Stimulated activated CD4-positive, alpha-beta T cell treated with anti-CD3 and anti-CD28 coated beads, Interleukin-1b, Interleukin-23, amount 100 ng/mL, for 1 hour (primary cell): ENCODE measurements at places on chromosomes 2 and 18.

DNA sequence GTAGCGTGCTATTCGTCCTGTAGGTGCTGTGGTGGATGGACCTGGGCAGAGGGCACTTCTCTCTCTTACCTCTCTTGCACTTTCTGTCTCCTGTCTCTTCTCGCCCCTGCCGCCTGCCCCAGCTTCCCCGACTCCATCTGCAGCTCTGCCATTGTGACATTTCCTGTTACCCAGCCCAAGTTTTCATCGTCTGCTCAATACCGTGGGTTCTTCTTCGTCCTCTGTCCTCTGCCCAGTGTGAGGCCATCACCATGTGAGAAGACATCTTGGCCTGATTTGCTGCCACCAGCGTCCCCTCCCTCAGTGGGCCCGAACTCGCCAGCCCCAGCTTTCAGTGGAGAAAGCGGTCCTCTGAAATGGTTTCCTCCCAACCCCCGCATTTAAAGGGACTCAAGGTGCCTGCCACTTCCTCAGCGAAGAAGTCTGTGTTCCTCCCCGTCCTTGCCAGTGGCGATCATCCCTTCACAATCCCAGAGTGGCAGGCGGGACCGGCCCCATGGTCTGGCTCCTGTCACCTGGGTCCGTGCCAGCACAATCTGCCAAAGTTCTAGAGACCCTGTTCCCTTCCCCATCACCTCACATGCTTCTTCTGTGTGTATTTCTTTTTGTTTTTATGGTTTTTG is 18.0 kb downstream of the TGOLN2 start:
- DNase-seq, result no peak

- DNase-seq, result no peak
Observed at GRCh38 chr2:239015218-239015900, 167.5 kb downstream of the TWIST2 start.

DNA sequence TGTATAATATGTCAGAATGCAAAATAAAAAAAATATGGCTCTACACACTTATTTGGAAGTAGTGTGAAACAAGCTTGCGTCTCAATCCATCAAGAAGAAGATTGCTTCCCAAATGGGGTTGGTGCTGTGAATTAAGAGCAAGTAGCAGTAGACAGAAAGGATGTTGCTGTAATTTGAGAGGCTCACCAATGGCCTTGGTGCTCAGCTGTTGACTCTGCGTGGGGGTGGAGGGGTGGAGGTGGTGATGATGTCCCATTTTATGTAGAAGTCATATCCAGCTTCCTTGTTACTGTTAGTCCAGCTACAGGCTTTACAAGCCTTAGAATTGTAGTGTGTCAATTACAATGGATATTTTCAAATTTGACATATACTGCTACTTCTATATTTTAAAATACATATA is 223.4 kb upstream of the RND3 start:
- no peak for DNase-seq

DNA sequence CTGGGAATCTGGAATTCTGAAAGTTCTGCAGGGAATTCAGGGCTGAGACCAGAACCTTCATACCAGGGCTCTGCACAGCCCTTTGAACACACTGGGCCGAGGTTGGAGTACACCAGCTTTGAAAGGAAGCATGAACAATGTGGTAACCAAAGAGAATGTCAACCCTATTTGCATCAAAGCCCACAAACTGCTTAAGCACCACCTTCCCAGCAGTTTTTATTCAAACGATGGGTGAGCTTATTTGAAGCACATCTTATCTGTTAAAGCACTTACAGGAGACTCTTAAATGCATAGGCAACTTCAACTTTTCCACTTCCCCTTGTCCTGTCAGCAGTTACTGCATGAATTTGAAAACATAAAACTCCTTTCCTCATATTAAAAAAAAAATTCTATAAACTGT is 96.6 kb downstream of the TXNL1 start:
- no peak for DNase-seq

GRCh38 chr18:80023173-80023572 is 11.1 kb upstream of the RBFA start:
- no peak for DNase-seq

DNA sequence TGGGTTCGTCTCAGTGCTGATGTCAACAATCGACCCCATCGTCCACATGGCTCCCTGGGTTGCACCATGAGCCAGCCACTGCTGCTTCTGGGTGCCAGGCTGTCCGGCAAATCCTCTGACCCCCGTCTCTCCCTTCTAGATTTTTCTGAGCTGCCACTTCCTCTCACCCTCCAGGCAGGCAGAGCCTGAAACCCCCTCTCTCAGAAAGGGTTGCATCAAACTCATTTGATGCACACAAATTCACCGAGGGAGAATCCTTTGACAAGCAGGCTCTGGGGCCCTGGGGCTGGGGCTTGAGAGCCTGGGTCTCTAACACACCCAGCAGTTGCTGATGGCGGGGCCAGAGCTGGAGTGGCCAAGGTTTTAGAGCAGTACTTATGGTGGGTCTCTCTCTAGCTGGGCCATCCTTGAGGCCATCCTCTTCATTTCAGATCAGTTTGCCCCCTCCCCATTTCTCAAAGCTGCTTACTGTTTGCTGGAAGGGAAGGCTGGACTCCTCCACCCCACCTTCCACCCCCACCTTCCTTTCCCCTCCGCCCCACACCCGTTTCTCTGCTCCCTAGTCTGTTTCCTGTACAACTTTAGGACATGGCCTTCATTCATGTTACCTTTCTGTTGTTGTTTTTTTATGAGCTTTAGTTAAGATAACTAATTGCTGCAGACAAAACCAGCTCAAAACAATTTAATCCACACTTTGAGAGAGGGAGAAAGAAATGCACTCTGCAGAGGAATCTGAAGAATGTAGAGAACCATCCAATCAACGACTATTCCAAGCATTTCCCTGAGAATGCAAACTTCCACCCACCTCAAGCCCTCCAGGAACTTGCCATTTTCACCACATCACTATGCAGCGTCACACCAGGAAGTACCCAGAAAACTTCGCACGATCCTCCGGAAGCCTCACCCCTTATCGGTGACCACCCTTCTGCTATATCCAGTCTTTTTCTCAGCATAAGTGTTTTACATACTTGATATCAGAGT is 69.5 kb downstream of the ARL4C start:
- DNase-seq, result no peak

GRCh38 chr2:29009711-29010677 is 28.9 kb downstream of the TOGARAM2 start:
- DNase-seq, result no peak

- DNase-seq, result no peak
Observed at GRCh38 chr2:20588918-20589871, 61.7 kb downstream of the HS1BP3 start.

DNA sequence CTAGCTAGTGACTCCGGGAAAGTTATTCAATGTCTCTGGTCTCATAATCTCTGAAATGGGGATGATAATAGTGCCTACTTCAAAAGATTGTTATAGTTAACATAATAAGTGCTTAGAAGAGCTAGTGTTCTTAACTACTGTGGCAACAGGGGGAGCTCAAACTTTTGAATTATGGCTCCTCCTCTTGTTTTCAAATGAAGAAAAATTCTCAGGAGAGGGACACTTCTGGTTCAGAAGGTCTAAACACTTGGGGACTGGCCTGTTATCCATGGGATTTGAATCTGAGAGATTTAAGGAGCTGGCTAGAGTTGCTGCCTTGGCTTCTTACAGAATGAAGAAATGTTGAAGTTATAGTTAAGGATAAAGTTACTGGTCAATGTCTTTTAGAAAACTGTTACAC is 92.2 kb upstream of the ITGB6 start:
- no peak for DNase-seq

GRCh38 chr2:231037202-231037730 is at the start of gene C2orf72:
TSS of gene C2orf72 (plus strand) at chr2:231037523. CDS start at chr2:231037566, 43 bp downstream.
- DNase-seq, result no peak

DNA sequence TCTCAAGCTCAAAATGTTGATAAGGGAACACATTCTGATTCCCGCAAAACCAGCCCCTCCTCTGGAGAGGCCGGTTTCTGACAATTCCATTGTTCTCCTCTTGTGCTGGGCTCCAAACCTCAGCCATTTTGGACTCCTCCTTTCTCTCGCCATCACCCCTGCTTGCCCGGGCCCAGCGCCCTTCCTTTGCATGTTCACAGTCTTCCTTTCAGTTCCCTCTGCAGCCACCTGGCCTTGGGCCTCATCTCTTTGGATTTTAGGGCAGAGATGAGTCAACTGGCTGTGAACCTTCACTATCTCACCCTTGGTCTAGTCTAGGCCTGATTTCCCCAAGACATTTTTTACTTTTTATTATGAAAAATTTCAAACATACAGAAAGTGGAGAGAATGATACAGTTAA is 155.9 kb upstream of the MAP3K20 start:
- no peak for DNase-seq

- DNase-seq, result no peak
Observed at GRCh38 chr2:240333985-240334384, 101.5 kb upstream of the GPC1 start.

DNA sequence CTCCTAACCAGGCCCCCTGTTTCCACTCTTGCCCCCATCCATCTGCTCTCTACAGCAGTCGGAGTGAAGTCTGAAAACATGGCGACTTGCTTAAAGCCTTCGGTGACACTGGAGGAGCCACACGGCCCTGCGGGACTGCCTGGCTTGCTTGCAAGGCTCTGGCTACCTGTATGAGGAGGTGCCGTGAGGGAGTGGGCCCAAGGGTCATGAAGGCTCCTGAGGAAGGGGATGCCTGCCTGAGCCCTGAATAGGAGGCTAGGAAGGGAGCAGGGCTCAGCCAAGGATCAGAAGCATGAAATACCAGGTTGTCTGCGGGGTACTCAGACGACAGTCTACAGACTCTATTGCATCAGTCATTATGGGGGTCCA is 75.4 kb downstream of the EMX1 start:
- no peak for DNase-seq

DNA sequence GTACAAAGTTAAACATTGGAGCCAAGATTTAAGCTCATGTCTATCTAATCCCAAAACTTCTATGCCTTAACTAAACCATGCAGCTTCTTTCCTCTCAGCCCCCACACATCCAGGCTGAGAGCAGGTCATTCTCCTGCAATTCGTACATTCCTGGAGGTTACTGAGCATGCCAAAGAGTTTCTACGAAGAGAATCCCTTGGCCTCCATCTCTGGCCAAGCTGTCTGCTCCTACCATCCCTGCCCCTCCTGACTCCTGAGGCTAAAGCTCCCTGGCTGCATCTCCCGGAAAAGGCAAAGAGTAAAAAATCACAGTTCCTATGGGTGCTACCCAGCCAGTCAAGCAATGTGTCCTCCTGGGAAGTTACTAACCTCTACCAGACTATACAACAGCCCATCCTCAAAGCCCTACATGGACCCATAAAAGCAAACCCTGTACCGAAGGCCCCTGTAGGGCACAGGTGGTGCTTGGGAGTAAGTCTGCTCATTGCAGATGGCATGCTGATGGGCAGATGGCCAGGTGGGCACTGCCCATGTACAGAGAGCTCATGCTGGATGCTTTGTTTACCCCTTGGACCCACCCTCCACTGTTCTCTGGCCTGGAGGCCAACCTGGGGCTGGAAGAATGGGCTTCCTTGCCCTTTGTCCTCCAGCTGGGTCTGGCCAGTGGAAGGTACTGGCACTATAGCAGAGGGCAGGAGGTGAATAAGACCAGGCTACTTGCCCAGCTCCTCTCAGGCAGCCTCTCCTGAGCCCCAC is 99.5 kb downstream of the TTC32 start:
- no peak for DNase-seq

DNA sequence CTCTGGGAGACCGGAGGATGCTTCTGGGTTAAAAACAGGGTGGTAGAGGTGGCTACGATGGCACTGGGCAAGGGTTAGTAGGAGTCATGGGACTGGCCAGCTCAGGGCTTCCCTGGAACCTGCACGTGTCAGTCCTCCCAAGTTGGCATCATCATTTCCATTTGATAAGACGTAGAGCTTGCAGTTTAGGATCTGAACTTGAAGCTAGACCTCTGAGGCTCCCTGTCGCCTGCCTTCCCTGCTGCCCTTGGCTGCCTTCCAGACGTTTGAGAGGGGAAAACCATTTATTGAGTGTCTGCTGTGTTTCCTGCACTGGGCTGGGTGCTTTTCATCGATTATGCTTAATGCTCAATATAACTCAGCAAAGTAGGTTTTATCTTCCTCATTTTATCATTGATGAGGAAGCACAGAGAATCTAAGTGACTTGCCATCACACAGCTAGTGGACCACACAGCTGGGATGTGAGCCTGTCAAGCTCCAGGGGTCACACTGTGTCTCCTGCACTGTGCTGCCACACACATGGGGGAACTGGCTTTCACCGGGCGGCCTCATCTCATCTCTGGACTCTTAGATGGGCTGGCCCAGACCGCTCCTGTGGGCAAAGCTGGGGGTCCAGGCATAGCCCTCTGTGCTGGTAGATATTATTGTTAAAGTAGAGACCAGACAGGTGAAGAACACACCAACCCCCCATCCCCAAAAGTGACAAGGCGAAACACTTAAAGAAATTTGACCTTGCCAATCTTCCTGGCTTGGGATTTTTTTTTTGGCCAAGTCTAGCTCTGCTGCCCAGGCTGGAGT is 7.8 kb downstream of the NT5DC4 start:
- DNase-seq, result no peak

- DNase-seq, result no peak
Observed at GRCh38 chr2:189129971-189130370, 49.6 kb downstream of the COL5A2 start.

- DNase-seq, result no peak
Observed at GRCh38 chr2:127254386-127254981, 34.4 kb upstream of the CYP27C1 start.

GRCh38 chr18:48947092-48947491 is 3.7 kb downstream of the SMAD7 start:
- no peak for DNase-seq

DNA sequence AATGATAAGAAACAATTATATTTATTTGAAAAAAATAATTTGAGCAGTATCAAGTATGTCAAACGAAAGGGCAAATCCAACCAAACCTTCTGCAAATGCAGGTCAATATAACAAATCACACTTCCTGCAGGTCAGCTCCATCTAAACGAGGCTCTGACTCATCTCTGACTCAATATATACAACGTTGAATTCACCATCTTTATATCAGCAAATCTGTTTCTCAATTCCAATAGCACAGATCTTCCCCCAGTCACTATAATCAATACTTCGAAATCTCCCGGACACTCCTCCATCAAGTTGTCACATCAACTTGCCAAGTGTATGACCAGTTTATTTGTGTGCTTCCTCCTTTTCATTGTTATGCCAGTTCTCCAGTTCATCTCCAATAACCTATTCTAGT is 388.9 kb downstream of the ZEB2 start:
- DNase-seq, result no peak
